ENCODE measurements at places on chromosomes 7 and 10.

DNA sequence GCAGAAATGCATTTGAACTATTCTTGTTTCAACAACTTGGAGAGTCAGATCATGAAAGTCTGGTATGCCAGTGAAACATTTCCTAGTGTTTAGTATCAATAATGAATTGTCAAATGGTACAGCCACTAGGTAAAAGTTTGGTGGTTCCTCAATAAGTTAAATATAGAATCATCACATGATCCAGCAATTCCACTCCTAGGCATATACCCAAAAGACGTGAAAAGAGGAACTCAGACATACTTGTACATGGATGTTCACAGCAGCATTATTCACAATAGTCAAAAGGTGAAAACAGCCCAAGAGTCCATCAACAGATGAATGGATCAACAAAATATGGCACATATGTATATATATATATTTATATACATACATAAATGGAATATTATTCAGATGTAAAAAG, 67.0 kb upstream of the HPS1 start:
- DNase-seq, result no peak

DNA sequence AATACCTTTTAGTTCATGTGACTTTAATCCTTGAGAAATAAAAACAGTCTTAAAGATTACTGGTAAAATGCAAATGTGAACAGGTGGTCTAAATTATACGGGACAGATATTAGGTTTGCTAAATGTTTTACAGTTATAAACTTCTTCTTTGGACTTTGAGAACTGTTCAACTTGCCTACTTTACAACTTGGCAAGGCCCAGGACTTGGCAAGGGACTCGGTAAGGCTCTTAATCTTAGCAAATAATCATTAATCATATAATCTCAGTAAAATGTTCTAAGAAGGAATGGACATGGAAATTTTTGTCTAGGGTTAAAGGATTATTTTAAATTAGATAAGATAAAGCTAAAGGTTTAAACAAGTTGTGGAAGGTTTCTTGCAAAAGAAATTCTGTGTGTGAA, 4.8 kb upstream of the UBE2D4 start:
- no peak for DNase-seq

DNA sequence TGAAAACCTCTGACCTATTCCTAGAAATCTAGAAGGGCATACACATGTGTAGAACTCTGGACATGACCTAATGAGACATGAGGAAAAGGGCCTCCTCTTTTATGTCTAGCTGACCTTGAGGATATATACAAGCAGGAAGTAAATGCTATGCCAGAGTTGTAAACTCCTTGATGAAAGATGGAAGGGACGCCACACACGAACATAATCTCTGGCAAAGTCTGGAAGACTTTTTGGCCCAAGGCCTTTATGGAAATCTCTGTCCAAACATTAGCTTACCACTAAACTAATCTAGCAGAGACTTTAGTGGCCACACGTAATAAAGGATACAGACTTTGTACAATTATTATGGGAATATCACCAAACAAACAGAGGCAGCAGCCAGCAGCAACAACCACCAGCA, 138.1 kb upstream of the THSD7A start:
- DNase-seq, result no peak

- no peak for DNase-seq
Measured at GRCh38 chr10:114525368-114525949, 121.2 kb upstream of the AFAP1L2 start.

GRCh38 chr10:114694752-114695151, 36.7 kb upstream of the ABLIM1 start:
- DNase-seq, result no peak

DNA sequence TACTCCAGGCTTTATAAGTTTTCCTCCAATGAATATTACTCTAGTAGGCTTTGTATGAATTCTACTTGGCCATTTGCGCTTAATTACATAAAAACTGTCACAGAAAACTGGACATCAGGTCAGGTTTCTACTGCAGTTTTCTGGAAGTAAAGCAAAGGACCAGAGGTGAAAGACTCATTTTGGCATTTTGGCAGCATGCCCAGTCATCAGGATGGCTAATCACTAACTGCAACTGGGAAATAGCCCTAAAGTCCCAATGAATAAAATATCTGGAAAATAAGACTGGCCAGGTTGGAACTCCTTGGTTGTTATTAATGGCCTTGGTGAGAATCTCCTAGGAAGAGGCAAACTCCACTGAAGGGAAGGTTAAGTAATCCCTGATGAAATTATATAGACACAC, 75.5 kb downstream of the COPG2 start:
- no peak for DNase-seq

DNA sequence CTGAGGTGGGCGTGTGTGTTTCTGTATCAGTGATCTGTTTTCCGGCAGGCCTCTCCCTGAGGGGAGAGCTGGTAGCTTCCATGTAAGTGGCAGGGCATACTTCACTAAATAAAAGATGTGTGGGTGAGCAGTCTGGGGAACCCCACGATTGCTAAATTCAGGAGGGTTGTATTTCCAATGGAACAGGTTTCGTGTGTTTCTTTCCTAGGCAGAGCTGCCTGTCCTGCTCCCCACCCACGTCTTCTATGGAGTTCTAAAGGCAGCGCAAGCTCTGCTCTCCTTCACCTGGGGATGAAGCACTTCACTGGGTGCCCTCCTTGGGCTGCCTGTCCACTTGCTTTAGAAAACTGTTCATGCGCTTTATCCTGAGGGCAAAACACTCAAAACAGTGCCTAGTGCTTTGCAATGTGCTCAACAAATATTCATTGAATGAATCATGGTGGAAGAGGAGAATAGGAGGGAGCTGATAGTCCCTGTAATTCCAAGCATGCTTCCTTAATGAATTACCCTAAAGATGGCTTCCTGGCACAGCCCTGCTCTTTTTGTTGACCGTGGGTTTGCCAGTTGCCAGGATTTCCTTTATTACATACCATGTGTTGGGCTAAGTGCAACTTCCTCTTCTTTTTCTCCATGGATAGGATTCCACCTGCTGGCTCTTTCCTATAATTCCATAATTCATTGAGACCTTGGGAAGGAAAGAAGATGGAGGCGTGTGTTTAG, 50.6 kb upstream of the SRPK2 start:
- no peak for DNase-seq

GRCh38 chr7:148230296-148230695, 360.3 kb upstream of the C7orf33 start:
- no peak for DNase-seq

All from stimulated activated CD4-positive, alpha-beta T cell treated with anti-CD3 and anti-CD28 coated beads, TNF-alpha, amount 100 ng/mL, for 1 hour (primary cell).